Thymus (tissue), 14 donors: ENCODE measurements at places on chromosomes 5 and 9.
A peak's percentile ranks its signal among the peaks of the same experiment; 100 is the strongest.

GRCh38 chr9:87122947-87123685 lies 175.8 kb upstream of the GAS1 start:
- no peak for DNase-seq

DNA sequence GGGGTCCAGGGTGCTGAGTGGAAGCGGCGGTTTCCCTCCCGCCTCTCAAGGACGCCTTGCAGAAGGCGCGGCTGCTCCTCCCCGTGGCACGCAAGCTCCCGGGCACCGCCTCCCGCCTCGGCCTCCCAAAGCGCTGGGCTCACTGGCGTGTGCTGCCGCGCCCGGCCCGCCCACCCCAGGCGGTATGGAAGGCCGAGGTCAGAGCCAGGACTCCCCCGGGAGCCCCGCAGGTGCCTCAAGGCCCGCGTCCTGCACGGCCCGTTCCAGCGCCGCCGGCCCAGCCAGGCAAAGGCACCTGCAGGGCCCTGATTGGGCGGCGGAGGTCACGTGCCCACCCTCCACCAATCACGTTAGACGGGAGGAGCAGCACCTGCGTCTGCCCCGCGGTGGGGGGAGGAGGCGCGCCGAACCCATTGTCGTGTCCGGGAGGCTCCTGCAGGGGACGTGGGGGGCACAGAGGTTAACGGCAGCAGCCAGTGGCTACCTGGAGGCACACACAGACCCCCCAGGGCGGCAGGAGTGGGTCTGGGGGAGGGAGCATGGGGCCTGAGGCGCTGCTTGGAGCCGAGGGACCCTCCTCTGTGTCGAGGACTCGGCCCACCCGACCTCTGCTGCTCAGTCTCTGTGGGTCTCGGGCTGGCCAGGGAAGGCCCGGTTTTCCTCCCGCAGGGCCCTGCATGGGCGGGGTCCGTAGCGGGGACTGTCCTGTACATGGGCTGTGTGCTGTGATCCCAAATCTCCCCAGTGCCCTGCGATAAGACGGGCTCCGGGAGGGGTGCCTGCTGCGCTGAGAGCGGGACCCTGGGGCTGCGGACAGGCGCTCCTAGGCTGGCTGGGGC lies 2.0 kb upstream of the LCN12 start:
- peak; percentile 95 for DNase-seq

DNA sequence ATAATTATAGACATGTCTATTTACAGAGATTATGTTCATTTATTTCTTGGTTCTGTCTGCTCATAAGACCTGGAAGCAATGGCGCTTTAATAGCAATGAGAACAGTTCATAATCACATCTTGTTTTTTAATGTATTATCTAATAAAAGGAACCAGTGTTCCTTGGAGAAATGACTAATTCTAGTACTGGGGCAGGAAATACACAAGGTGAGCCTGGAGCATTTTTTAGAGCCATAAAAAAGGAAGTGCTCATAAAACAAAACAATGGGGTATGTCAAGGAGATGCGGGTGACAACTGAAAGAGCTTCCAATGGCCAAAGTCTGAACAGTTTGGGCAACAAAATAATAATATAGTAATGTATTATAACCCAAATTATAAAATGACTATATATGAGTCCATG lies 531.9 kb upstream of the CHD1 start:
- no peak for DNase-seq

DNA sequence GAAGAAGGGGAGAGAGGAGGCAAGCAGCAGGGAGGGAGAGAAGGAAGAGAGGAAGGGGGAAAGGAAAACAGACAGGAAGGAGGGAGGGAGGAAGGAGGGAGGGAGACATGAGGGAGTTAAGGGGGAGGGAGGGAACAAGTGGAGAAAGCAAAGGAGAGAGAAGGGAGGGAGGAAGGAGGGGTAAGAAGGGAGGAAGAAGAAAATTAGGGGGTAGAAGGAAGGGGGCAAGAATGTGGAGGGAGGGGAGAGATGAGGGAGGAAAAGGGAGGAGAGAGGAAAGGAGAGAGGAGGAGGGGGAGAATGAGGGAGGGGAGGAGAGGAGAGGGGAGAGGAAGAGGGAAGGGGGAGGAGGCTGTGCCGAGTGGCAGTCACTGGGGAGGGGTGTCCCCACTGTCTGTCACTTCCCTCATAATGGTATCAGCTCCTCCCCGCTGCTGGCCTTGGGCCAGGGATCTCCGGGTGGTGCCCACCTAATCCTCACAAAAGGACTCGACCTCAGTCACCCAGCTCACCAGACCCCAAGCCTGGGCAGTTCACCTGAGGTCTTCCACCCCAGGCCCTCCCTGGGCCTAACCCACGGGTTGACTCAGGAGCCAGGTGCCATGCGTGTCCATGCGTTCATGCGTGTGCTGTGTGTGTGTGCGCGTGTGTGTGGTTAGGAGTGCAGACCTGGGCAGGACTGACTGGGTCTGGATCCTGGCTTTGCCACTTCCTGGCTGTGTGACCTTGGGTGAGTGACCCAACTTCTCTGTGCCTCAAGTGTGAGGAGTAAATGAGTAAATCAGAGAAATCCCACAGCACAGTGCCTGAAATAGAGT lies 18.1 kb downstream of the C9orf50 start:
- DNase-seq: no peak

DNA sequence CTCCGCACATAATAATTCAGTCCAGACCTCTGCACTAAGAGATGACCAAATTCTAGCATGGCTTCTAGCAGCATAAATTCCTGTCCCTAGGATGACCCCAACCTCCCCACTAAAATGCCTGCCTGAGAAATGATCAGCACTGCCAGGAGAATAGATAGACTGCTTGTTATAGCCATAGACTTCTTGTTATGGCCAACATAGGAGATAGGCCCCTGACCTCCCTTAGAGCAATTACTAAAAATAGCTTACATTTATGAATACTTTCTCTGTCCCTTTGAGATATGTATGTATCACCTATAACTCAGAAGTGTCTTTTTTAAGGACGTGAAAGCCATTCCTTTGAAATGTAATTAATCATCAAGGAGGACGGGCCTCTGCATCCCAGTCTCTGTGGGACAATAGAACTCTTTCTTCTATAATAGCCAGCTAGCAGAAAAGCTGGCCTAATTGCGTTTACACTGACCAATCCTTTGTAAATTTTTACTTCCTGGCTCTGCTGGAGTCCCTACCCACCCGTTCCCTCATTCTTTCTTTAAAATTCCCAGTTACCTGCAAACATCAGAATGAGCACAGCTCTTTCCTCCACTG lies 1002.7 kb downstream of the CDH18 start:
- DNase-seq: no peak

DNA sequence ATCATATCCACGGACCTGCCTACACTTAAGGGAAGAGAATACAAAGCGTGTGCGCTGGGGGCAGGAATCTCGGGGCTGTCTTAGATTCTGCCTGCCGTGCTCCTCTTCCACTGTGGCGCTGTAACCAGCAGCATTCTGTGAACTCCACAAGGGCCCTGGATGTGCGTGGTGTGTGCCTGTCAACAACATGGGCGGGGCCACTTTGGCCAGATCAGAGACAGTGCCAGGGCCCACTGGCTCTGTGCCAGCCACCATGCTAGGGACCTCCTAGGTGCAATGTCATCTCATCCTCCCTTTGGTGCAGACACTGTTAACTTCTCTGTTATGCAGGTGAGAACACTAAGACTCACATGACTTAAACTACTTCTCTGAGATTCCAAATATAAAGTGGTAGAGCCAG lies 113.7 kb downstream of the COL23A1 start:
- DNase-seq: no peak

DNA sequence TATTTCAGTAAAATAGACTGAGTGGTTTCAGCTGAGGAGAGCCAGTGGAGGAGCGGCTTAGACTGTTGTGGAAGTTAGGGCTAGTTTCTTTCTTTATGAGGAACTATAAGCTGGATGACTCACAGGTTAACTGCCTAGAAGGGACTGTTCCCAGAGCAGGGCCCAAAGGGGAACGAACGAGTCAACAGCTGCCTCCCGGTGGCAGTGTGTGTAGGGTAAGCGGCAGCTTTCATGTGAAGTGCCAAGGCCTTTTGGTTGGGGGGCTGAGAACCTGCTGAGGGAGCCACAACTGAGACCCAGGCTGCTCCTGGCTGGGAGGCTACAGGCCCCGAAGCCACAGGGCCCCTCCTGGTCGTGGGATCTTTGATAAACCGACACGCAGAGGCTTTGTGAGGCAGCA lies 7.0 kb downstream of the SQSTM1 start:
- DNase-seq: no peak

DNA sequence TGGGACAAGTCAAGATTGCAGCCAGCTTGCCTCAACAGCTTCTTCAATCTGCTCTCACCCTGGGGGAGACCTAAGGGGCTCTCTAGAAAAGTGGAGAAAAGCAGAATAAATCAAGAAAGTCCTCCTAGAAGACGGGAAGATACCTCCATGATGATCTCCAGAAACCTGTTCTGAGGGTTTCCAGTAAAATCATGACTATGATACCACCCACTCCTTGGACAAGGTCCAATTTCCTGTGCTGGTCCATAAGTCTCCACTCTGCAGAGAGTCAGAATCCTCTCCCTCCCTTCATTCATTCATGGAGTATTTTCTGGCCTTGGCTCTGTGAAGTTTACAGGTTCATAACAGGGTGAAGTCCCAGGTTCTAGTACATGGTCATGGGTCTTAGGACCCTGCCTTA lies 168.6 kb downstream of the SLC12A2 start:
- DNase-seq: no peak
